Glutamatergic neuron (in vitro differentiated cells): ENCODE measurements at places on chromosomes 4 and X. TPM values are rescaled to one million over a fixed set of nuclear protein-coding genes. Genes with fewer than 3 reads are reported as not detected.
A peak's percentile ranks its signal among the peaks of the same experiment; 100 is the strongest.

The HSD17B10 gene
- total RNA-seq = 89.0 TPM

The MID2 gene
- total RNA-seq = 5.5 TPM

The SERTM2 gene
- not detected for total RNA-seq

- DNase-seq = peak; percentile 11
Measured at GRCh38 chrX:43238461-43238945, 417.6 kb upstream of the MAOA start.

- DNase-seq = no peak
Measured at GRCh38 chrX:69028006-69028760, 137.1 kb downstream of the PJA1 start.

The SHISA3 gene
- total RNA-seq = 0.42 TPM

DNA sequence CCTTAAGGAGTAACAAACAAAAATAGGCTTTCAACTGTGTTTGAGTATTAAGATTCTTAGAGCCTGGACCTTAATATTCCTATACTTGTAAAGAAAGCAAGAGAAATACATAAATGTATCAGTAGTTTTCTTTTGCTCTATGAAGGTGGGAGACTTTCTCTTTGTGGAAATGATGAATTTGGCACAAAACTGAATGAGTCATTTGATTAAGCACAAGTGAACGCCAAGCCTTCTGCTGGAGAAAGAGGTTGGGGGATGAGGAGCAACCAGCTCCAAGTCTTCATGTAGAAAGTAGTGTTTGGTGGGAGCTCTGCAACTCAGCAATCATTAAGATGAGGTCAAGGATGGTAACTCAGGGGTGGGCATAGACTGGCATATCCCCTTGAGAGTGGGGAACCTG is 49.6 kb downstream of the MEPE start:
- no peak for DNase-seq
